ENCODE measurements at places on chromosomes 4 and X. TPM values are rescaled to one million over a fixed set of nuclear protein-coding genes. Genes with fewer than 3 reads are reported as not detected.

The FAM236B gene
- total RNA-seq = not detected

The FGFR3 gene
- total RNA-seq = 104 TPM

The PRDM5 gene
- 7.2 TPM for total RNA-seq

The INTU gene
- total RNA-seq = 10.1 TPM

The ITIH6 gene
- total RNA-seq = not detected

The SPANXN3 gene
- not detected for total RNA-seq
